ENCODE measurements at places on chromosomes 16 and 17.

DNA sequence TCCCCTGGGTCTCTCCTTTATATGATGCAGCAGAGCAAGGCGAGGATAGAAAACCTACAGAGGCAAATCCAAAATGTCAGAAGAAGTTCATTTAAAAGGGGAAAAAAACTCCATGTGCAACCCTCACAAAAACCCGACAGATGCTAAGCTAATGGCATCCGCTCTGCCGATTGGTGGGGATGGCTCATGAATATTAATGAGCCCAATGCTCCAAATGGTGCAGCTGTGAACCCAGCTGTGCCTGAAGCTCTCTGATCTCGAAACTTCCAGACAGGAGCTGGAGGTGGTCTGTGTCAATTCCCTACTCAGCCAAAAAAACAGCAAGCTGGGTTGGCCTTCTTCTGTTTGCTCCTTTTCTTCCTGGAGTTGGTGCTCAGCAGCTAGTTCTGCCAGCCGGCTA is 15.5 kb downstream of the SNX11 start:
- DNase-seq, result no peak
- peaks cover 3% of the 10 kb centered on the region for H3K4me1 ChIP-seq
- peaks cover 21% of the 10 kb centered on the region for H3K36me3 ChIP-seq
- H3K27me3 ChIP-seq, result no peaks in the 10 kb centered on the region

DNA sequence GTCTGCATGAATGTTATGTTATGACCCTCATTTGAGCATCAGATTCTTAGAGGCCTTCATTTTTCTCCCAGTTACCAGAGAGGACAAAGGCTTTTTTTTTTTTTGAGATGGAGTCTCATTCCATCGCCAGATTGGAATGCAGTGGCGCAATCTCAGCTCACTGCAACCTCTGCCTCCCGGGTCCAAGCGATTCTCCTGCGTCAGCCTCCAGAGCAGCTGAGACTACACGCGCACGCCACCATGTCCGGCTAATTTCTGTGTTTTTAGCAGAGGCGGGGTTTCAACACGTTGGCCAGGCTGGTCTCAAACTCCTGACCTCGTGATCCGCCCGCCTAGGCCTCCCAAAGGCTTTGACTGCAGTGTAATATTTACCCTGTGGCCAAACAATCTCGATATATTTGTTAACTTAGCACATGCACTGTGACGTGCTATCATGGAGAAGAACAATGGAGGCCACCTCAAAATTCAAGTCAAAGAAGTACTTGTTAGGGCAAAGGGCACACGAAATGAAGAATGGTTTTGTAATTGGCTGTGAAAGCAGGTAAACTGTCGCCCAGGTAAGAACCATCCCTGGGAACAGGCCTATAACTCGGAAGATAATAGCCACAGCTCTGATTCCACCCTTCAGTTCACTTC is 303.4 kb downstream of the SLC39A11 start:
- H3K4me3 ChIP-seq, result no peak overlapping the region
- peaks cover 11% of the 10 kb centered on the region for H3K36me3 ChIP-seq
- no peaks in the 10 kb centered on the region for H3K27me3 ChIP-seq
- no peak overlapping the region for H3K27ac ChIP-seq

DNA sequence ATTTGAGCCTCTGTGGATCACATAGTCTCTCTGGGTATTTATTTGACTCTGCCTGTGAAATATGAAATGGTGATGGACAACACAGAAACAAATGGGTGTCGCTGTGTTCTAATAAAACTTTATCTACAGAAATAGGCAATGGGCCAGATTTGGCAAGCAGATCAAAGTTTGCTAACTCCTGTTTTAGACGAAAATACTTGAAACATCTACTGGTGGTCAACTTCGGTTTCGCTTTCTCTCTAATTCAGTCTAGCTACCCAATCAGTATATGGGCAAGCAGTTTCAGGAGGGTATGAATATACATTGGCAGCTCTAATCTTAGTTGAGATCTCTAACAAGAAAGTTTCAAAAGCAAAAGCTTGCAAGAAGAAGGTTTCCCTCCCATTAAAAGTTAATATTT is 60.1 kb upstream of the DYNLRB2 start:
- no peaks in the 10 kb centered on the region for H3K27me3 ChIP-seq
- H3K27ac ChIP-seq, result no peak overlapping the region
- H3K4me3 ChIP-seq, result no peak overlapping the region
- no peaks in the 10 kb centered on the region for H3K4me1 ChIP-seq
- no peak for DNase-seq

DNA sequence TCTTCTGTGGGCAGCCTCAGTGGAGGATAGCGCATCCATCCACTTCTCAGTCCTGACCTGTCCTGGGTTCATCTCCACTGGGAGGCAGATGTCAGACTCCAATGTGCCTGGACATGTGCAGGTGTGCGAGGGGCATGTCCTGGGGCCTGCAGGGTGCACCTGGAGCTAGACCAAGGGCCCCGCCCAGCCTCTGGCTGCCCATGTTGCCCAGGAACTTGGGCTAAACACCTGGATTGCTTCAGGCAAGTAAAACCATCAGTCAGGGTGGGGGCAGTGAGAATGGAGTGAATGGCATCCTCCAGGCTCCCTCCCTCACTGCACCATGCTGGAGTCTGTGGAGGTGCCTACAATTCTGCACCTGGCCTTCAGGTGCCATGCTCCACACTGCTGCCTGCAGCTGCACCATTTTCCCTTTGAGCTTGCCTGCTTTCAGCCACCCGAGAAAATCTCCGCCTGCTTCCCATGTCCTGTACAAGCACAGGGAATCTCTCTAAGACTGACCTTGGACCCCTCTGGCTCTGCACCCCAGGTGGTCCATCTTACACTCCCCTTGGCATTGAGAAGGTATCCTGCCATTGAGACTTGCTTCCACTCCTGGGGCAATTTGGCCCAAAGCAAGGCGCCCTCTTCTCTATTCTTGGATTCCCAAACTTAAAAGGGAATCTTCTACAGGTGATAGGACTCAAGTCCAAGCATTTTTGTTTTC is 2.1 kb upstream of the MFSD6L start:
- H3K27me3 ChIP-seq, result no peaks in the 10 kb centered on the region
- H3K36me3 ChIP-seq, result no peaks in the 10 kb centered on the region
- no peak for DNase-seq
- H3K4me1 ChIP-seq, result peaks cover 7% of the 10 kb centered on the region

DNA sequence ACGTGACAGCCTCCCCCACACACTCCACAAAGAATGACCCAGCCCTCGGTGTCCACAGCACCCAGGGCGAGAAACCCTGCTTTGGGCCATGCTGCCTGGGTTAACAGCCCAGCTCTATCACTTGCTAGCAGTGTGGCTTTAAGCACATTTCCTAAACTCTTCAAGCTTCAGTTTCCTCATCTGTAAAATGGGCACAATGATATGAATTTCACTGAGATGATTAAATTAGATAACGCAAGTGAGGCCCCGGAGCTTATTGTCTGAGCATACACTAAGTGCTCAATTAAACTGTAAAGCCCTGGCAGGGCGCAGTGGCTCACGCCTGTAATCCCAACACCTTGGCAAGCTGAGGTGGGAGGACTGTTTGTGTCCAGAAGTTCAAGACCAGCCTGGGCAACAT is 79.4 kb downstream of the LITAF start:
- H3K27ac ChIP-seq, result no peak overlapping the region
- H3K4me3 ChIP-seq, result no peak overlapping the region
- no peaks in the 10 kb centered on the region for H3K36me3 ChIP-seq
- DNase-seq, result no peak
- H3K27me3 ChIP-seq, result no peaks in the 10 kb centered on the region
- H3K4me1 ChIP-seq, result no peaks in the 10 kb centered on the region

GRCh38 chr17:48131216-48131824 is 23.8 kb downstream of the SNX11 start:
- no peaks in the 10 kb centered on the region for H3K36me3 ChIP-seq
- peaks cover 3% of the 10 kb centered on the region for H3K4me1 ChIP-seq
- no peak overlapping the region for H3K4me3 ChIP-seq
- no peak for DNase-seq
- H3K27me3 ChIP-seq, result no peaks in the 10 kb centered on the region

- H3K27me3 ChIP-seq, result peaks cover 5% of the 10 kb centered on the region
- no peaks in the 10 kb centered on the region for H3K36me3 ChIP-seq
- H3K4me1 ChIP-seq, result no peaks in the 10 kb centered on the region
- H3K27ac ChIP-seq, result no peak overlapping the region
- no peak overlapping the region for H3K4me3 ChIP-seq
- no peak for DNase-seq
Observed at GRCh38 chr16:1097800-1098199, 1.8 kb upstream of the C1QTNF8 start.

DNA sequence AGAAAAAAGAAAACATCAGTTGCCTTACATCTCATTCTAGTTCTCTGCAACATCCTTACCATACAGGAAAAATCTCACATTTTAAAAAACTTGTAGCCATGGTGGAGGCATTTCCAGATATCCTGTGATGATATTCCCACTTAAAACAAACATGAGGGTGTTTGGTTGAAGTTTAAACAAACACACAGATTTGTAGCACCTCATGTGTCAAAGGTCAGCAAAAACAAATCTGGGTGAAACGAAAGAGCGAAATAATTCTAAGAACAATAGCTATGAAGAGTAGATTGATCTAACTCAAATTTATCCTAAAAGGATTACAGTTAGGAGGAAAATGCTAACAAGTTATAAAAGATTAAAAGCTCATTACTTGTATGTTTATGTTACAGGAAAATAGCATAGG is 83.1 kb upstream of the IRX5 start:
- H3K4me3 ChIP-seq, result no peak overlapping the region
- no peaks in the 10 kb centered on the region for H3K27me3 ChIP-seq
- DNase-seq, result no peak
- peaks cover 20% of the 10 kb centered on the region for H3K4me1 ChIP-seq
- H3K27ac ChIP-seq, result no peak overlapping the region

DNA sequence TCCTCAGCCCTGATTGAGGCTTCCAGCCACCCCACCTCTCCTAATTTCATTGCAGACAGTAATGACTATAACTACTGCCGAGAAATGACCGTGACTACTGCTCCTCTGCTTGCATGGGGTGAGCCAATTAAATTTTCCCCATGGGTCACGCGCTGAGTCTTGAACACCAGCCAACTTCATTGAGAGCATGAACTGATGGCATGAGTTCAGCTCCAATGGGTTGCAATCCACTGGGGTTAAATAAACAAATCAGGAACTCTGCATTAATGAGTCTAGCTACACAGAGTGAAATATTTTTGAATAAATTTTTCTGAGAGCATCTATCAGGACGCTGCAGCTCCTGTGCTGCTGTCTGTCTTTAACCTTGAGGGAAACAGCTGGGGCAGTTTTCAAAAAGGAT is 61.6 kb upstream of the CLEC3A start:
- H3K36me3 ChIP-seq, result no peaks in the 10 kb centered on the region
- no peak overlapping the region for H3K27ac ChIP-seq
- H3K27me3 ChIP-seq, result no peaks in the 10 kb centered on the region

Data from esophagus squamous epithelium (tissue), 5 donors.